T-cell (primary cell): ENCODE measurements at places on chromosomes 1 and 21.
A peak's percentile ranks its signal among the peaks of the same experiment; 100 is the strongest.

DNA sequence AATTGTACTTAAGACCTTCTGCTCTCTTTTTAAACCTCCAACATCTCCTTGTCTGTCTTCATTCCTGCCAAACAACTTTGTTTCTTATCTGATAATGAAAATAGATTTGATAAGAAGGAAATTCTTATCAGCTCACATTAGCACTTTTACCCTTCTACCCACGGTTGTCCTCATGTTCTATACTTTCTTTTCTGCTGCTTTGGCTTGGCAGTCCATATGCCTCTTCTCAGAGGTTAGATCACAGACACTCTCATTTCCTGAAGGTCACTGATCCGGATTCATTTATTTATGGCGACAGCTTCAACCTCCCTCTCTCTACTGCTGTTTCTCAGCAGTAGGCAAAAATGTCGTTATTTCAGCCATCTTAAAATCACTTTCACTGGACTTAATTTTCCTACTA is 2015.8 kb downstream of the NCAM2 start:
- DNase-seq = no peak

- DNase-seq = peak; percentile 34
Observed at GRCh38 chr1:110554871-110555801, 36.2 kb upstream of the KCNA10 start.

GRCh38 chr1:230863449-230863848 is 4.9 kb downstream of the C1orf198 start:
- DNase-seq = no peak

DNA sequence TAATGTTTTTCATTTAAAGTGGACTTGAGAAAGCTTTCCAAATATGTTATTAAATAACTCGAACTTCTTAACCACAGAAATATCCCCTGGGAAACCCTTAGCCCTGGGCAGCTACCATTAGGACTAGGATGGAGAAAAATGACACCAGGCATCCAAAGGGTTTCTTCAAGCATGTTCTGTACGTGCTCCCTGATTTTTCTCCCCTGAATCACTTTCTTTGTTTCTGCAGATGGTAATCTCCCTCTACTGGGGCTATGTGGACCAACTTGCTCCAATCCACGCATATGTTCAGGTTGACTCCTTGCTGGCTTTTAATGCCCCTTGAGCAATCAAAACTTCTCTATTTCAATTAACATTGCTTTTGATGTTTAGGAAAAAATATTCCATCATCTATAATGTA is 312.7 kb upstream of the C1orf87 start:
- DNase-seq = no peak

DNA sequence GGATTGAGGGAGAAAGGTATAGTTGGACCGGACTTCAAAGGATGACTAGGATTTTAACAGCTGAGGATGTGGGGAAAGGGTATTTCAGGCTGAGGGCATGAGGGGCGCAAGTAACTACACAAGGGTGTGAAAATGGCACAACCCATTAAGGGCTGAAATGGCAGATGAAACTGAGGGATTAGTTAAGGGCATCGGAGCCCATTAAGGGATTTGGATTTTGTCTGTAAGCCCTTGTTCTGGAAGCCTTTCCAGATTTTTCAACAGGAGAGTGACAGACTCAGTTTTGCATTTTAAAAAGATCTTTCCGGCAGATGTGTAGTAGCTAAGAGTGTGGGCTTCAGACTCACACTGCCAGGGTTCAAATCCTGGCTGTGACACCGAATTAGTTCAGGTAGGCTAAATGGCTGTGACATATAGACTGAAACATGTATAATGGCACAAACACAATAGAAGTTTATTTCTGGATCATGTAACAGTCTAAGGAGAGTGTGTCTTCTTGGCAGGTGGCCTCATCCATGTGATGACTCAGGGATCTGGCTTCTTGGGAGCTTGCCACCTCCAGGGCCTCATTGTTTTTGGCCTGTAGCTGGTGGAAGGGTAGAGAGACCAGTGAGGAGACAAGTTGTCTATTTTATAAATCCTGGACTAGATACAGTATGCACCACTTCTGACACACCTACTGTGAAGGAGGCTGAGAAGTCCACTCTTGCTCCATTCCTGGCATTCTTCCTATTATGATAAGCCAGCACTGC is 49.6 kb downstream of the UBE2T start:
- DNase-seq = no peak
